ENCODE measurements at places on chromosomes 13 and 19.

DNA sequence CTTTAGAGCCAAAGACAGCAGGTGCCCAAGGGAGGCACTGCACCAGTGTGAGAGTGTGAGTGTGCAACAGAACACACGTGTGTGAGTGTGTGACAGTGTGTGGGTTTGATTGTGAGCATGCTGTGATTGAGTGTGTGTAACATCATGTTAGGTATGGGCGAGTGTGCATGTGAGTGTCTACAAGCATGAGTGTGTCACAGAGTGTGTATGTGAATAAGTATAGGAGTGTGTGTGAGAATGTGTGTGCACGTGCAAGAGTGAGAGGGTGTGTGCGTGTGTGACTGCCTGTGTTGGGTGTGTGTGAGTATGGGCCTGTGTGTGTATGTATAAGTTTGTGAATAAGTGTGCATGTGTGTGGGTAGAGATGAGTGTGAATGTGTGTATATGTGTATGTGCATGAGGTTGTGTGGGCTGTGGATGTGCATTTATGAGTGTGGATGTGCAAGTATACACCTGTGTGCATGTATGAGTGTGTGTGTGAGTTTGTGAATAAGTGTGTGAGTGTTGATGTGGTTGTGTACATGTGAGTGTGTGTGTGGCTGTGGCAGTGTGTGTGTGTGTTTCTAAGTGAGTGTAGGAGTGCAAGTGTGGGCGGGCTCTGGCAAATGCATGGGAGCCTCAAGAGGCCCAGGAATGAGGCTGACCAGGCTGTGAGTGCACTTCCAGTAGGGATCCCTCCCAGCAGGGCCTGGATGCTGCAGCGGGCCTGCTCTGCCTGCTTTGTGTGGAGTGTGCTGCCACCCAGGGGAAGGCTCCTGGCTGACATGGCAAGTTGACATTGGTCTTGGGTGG, 198.4 kb downstream of the COL4A1 start:
- DNase-seq: peak; percentile 46

DNA sequence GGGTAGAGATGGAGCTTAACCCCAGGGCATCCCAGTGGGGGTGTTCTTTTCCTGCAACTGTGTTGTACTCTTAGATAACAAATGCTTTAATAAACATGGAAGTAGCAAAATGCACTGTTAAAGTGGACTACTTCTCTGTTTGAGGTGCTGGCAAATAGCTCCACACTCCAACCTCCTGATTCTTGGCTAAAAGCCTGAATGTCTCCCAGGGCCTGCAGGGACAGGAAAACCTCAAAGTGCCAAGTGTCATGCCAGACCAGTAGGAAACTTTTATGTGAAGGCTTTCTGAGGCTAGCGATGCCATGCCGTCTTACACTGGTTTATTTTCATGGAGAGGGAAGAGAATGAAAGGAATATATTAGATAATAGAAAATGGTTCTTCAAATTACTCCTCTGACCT, 6.8 kb downstream of the FREM2 start:
- no peak for DNase-seq

- no peak for DNase-seq
These were observed 6.0 kb downstream of the KLK6 start for GRCh38 chr19:50963381-50963780.

- DNase-seq: peak; percentile 61
These were observed 88.8 kb downstream of the GNG7 start for GRCh38 chr19:2613507-2614295.

DNA sequence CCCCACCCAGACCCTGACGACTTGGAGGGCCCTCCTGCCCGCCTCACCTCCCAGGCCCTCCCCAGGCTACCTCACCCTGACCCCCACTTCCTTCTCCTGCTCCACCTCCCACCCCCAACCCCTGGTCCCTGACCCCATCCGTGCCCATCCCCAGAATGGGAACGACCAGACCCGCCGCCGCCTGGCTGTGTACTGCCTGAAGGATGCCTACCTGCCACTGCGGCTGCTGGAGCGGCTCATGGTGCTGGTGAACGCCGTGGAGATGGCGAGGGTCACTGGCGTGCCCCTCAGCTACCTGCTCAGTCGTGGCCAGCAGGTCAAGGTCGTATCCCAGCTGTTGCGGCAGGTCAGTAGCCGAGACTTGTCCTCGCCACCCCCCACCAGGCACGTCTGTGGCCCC, 11.9 kb upstream of the SPIB start:
- DNase-seq: no peak

- DNase-seq: no peak
These were observed 32.3 kb upstream of the UQCRFS1 start for GRCh38 chr19:29245215-29245614.

GRCh38 chr13:33213024-33213768, 72.4 kb downstream of the STARD13 start:
- DNase-seq: no peak

- DNase-seq: no peak
These were observed 8.0 kb downstream of the NANOS3 start for GRCh38 chr19:13884726-13885591.

GRCh38 chr19:55253842-55254624, 4.8 kb downstream of the PPP6R1 start:
- DNase-seq: no peak

DNA sequence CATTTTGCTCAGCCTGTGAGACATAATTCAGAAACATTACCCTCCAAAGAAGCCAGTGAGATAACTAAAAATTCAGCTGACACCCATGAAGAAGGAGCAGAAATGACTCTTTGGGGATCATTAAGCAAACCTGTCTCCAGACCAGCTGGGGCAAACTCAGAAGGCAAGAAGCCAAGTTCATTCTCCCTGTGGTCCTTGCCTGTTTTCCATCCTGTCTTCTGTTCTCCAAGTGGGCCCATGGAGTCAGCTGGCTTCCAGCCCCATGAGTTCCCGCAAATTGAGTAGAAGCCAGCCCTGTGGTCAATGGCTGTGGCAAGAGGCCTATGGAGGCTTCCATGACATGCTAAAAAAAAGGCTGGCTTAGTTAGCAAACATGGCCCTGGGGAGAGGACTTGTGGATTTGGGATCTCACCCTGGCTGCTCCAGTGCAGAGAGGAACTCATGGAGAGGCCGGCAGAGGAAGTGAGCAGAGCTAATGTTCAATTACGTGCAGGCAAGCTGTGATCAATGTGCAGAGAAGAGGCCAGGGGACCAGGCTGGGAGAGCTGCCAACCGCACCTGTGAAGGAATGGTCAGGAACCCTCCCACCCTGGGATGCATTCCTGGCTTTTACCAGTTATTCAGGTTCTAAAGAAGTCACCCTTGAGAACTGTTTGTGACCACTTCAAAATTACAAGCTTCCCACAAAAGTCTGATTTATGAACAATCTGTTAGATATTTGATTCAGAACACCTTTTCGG, 229.1 kb downstream of the TSHZ3 start:
- DNase-seq: no peak

GRCh38 chr13:111467111-111467890, 146.9 kb downstream of the TEX29 start:
- DNase-seq: no peak

DNA sequence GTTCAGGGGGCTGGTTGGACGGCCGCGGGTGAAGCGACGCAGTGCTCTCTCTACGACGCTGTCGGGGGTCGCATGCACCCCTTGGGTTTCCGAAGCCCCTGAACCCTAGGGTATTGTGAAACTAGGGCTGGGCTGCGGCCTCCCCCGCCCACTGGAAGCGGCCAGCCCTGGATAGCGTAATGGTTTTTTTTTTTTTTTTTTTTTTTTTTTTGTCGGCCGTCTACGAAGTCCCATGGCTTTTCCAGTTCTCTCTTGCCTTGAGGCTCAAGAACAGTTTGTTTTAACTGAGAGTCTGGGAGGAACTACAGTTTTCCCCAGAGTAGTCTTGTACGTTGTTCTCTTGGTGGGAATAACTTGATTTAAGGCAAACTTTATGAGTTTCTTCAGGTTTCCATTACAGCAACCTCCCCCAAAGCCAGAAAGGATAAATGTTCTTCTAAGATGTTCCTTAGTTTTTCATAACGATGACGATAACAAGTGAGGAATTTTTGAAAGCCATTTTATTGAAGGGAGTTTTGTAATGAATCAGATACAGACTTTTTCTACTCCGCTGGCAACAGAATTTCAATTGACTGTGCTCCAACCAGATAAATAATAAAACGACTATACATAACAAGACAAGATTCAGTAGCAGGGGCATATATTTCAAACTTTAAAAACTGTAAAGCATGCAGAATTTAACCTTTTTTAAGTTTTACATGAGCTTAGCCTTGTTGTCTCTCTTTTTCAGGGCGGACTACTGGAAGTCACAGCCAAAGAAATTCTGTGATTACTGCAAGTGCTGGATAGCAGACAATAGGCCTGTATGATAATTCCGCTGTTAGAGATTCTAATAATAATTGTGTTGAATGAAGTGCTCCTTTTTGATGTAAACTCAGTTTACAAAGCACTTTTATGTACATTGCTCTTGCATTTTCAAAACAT, 867 bp downstream of the WBP4 start:
- peak; percentile 48 for DNase-seq

DNA sequence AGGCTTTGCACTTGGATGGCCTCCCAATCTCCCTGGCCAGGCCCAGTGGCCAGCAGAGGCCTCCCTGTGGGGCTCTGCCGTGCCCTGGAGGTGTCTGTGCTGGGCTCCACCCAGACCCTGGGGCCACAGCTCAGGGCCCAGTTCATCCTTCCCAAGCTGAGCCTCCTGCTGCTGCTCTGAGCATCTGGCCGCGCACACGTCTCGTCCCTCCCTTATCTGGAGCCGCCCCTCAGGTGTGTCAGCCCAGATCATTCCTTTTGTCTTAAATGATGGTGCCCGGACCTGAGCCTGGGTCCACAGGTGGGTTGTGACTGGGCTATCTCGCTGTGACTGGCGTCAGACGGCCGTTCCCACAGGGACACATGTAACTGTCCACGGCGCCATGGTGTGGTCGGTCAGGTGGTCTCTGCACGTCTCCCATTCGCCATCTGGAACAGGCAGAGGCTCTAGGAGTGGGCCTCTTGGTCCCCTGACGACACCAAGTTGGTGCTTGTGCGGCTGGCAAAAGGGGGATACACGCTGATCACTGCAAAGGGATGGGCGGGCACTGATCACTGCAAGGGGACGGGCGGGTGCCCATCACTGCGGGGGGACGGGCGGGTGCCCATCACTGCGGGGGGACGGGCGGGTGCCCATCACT, 14.3 kb upstream of the ZNF554 start:
- DNase-seq: no peak

DNA sequence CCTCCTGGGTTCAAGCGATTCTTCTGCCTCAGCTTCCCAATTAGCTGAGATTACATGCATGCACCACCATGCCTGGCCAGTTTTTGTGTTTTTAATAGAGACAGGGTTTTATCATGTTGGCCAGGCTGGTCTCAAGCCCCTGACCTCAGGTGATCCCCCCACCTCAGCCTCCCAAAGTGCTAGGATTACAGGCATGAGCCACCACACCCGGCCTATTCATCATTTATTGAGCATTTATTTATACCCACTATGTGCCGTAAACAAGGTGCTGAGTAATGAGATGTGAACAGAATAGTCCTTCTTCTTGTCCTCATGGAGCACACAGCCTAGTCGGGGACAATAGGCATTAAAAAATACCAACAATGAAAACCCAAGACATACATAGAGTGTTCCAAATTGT, 25.6 kb downstream of the ACTN4 start:
- DNase-seq: no peak

DNA sequence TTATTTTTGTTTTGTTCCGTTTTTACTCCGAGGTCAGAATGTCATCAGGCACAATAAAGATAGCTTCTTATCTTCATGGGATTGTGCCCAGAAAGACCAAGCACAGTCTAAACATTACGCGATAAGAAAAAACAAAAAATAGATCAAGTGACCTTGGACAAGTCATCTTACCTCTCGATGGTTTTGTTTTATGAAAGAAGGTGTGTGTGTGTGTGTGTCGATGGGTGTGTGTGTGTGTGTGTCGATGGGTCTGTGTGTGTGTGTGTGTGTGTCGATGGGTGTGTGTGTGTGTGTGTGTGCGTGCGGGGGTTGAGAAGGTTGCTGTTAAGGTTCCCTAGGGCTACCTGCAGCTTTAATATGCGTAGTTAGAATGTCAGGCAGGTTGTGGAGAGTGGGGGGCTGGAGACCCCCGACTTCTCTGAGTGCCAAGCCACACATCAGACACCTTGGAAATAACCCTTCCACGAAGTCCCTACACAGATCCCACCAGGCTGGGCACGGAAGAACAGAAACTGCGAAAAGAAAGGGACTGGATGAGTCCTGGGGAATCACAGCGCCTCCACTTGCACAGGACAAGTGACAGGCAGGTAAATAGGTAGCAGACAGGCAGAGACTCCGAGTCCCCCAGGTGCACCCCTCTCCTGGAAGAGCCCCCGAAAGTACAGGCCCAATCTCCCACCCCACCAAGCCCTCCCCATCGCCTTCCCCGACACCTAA, 458 bp upstream of the ATP8A2 start:
- DNase-seq: no peak

DNA sequence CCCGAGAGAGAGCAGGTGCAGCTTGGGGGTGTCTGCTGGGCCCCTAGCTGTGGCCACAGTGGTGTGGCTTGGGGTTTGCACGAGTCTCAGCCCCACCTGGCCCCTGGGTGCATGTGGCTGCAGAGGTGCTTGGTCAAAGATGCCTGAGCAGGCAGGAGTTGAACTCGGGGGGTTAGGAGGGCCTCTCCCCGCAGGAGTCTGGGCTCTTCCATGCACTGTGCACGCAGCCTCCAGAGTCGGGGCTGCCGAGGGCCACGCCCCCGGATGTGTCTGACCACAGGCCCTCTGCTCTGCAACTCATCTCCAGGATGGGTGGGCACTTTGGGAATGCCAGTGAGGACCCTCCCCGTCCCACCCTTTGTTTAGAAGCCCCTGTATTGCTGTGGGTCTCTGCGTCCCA, 91.5 kb upstream of the MCF2L start:
- DNase-seq: no peak

DNA sequence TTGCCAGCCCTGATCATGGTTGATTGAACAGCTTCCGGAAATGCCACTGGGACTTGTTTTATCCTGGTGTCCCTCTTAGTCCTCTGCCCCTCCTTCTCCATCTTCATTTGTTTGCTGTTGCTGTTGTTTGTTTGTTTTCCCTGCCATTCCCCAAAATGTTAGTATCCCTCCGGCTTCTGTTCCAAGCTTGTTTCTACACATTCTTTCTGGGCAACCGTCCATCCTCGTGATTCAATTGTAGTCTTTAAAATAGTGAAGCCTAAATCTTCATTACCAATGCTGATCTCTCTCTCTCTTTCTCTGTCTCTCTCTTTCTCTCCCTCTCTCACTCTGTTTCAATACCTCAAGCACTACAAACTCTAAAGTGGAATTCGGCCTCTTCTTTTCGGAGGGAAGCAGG, 649.3 kb upstream of the ARGLU1 start:
- DNase-seq: no peak

DNA sequence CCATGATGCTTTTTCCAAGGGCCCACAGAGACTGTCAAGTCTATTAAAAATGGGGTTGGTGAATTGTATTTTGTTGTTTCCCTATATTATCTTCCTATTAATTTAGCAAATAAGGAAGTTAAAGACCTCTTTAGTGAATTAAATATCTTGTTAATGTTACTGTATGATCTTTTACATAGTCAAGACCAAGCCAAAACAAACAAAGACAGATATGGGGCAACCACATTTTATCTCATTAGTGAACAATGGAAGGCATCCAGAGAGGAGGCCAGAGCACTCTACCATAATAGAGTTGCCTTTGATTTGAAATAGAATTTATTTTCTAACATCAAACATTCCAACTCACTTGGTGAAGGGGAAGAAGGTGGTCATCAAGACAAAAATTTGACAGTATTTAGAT, 169.4 kb downstream of the B3GLCT start:
- no peak for DNase-seq
